ENCODE measurements at places on chromosomes 5 and 9. TPM values are rescaled to one million over a fixed set of nuclear protein-coding genes. Genes with fewer than 3 reads are reported as not detected.

The RPL12 gene
- 2,053 TPM for polyA plus RNA-seq

The NRARP gene
- polyA plus RNA-seq: 3.9 TPM

The PCDHA9 gene
- polyA plus RNA-seq: not detected

The GFI1B gene
- polyA plus RNA-seq: 0.56 TPM

The CDH12 gene
- polyA plus RNA-seq: 0.40 TPM

The PCDHA12 gene
- 0.06 TPM for polyA plus RNA-seq

The PLK2 gene
- 93.6 TPM for polyA plus RNA-seq

GRCh38 chr5:75993183-75993582 lies 90.0 kb upstream of the SV2C start:
- no peak for DNase-seq

DNA sequence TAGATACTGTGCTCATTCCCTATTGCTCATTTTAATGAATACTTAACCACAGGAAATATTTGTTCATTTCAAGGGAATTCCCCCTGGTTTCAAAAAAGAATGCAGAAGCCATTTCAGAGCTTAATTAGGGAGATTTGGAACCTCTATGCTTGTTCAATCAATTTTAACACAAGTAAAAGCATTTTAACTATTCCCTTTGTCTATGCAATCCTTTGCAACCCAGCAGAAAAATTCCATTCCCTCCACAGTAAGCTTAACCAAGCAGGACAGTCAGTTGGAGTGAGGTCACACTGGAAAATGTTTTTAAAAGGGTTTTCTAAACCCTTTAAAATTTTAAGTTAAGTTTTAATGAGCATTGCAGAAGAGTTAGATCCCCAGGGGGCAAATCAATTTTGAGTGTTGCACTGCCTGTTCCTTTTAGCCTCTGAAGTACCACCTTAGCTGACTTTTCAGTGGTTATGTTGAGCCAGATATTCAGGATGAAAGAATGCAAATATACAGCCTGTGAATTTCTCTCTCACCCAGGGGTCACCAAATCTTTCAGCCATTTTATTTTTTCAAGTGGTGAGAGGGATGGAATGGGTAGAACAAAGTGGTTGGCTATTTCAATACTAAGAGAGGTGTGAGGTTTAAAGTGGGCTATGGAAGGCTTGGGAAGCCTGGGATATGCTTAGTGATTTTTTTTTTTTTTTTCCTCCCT lies 356.2 kb upstream of the NUDT12 start:
- peak; percentile 11 for DNase-seq

DNA sequence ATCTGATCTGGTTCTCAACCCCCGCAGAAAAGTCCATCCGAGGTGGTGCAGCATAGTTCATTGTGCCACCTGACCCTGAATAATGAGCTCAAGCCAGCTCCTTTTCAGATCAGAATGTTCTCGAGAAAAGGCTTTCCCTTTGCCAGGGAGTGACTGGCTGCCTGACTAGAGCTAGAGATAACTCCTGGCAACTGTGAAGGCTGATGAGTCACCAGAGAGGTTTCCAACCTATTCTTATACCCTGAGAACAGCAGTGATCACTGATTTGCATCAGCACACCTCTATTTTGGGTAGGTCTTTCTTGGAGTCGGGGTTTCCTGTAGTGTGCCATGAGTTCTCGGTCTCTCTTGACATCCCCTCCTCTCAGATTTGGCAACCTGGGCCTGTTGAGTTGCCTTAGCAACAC lies 127.9 kb downstream of the PIK3R1 start:
- no peak for DNase-seq

- DNase-seq: no peak
Measured at GRCh38 chr5:177537389-177538361, 16.7 kb downstream of the FAM193B start.

DNA sequence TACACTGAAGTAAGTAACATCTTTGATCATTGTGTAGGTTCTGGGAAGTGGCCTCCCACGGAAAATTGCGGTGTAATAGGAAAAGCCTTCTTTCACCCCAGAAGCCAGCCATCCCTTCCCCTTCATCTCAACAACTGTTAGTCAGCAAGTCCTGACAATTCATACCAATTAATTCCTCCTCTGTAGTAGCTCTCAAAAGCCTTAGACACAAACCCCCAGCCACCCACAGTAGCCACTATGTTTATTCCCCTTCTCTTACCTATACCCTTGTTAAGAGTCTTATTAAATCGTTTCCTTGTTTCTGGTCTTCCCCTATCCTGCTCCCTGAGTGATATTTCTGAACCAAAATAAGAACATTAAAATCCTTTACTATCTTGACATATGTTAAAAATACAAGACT lies 143.6 kb downstream of the PCSK5 start:
- DNase-seq: no peak

- DNase-seq: no peak
Measured at GRCh38 chr9:91362051-91362611, 413 bp upstream of the AUH start.

DNA sequence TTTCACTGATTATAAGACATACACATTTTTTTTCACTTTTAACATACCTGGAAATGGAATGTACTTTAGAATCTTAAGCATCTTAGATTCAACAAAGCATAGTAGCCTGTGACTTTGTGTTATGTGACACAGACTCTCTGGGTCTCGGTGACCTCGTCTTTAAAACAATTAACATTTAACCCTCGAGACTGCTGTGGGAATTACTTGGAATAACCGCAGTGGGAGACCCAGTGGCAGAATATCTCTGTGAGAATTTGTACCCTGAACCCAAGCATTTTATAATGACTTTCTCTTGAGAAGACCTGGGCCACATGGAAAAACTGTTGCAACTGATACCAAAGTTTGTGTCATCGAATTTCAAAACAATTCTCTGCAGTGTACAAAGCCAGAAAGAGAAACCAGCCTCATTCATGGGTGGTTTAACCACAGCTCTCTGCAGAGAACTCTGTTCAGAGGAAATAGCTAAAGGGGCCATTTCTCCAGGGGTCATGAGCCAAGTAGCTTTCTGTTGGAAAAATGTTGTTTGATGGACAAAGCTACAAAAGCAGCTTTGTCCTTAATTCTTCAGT lies 10.0 kb upstream of the RETREG1 start:
- DNase-seq: no peak

DNA sequence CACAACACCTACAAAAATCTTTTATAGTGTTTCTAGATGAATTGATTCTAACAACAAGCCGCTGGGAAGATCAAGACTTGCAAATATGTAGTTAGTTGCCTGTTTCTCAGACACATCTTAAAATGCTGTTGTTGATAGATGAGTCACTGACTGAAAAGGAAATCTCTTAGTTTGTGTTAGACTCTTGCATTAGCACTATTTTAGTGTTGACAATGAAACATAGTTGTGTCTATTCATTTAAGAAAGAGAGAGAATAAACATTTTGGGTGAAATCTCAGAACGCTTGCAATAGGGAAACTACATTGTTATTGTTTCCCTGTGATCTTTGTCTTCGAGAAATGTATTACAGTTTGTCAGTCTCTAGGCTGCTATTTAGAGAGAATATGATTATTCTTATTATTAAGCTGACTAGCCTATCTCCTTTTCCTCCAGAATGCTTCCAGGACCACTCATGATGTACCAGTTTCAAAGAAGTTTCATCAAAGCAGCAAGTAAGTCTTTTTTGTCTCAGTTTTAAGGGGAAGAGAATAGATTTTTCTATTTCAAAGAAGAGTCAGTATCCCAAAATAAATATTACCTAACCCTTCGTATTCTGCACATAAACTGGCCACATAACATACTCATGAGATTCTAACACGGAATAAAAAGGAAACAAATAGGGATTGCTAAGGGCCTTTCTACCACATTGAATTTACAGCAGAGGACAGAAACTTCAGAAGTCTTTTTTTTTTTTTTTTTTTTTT lies 285.6 kb downstream of the ARHGAP26 start:
- no peak for DNase-seq

- DNase-seq: no peak
Measured at GRCh38 chr5:73117088-73117740, 3.2 kb upstream of the TMEM171 start.

DNA sequence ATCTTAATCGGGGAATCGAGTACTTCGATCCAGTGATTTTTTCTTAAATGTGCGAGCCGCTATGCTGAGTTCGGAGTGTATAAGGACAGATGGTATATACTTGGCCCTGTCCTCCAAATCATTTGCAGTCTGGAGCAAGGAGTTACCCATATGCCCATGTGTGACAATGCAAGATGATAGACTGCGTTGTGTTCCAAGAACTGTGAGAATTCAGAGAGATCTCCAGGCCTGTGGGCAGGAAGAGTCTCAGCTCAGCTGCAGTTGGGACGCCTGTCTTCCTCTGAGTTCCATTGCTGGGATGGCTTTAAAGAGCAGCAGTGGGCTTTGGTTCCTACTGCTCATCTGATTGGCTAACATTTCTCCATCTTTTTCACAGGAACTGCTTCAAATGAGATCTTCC lies 106.6 kb downstream of the ADAMTS16 start:
- DNase-seq: no peak

DNA sequence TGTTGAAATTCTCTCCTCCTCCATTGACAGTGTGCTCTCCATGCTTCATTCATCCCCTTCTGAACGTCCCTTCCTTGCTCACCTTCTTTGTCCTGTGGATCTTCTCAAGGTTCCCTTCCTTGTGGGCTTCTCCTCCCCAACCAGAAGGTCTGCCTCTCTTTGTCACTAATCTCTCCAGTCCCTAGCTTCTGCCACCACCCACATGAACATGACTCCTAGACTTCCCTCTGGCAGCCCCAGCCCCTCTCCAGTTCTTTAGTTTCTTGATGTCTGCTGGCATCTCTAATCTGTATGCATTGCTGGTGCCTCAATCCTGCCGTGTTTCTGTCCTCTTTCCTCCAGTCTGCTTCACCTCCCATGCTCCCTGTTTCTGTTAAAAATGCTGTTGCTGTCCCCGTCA lies 79.3 kb downstream of the ARHGAP26 start:
- DNase-seq: no peak

DNA sequence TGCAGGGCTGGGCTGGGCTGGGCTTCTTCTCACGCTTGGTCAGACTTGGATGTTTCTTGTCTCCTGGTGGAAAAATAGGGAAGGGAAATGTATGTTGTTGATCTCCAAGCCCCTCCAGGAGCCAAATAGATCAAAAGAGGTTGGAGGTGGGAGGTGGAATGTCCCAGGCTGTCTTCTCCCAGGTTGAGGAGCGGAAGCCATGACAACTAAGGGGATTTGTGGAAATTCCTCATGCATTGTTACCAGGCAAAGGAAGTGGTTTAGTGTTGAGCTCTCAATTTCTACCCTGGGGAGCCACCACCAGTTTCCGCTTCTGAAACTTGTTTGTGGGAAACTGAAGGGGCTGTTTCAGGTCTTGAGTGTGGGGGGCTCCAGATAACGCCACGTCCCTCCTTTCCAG lies 79.0 kb downstream of the SPRY4 start:
- DNase-seq: no peak

GRCh38 chr5:8628521-8628920 lies 759.6 kb downstream of the MTRR start:
- no peak for DNase-seq

DNA sequence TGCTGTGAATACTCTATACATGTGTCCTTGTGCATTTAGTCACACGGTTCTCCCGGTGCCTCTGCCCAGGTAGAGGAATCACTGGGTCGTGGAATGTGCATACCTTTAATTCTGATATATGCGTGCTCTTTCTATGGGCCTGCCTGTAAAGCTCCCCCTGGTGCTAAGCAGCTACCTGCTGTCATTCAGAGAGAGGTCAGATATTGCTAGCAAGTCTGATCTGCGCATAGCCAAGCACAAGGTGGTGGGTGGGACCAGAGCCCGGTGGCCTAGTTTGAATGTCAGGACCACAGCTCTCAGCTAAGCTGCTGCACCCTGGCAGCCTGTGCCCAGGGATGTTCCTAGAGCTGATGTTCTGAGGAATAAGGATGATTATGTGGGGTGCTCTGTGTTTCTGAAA lies 33.4 kb downstream of the TJP2 start:
- DNase-seq: no peak

- no peak for DNase-seq
Measured at GRCh38 chr5:140108093-140109017, 5.6 kb upstream of the PURA start.

GRCh38 chr5:1732945-1733344 lies 66.7 kb downstream of the MRPL36 start:
- DNase-seq: no peak

- DNase-seq: no peak
Measured at GRCh38 chr9:93086447-93087224, 9.4 kb upstream of the CARD19 start.

- no peak for DNase-seq
Measured at GRCh38 chr5:103178167-103178566, 58.1 kb downstream of the PPIP5K2 start.

- DNase-seq: no peak
Measured at GRCh38 chr9:94903961-94904421, 177.5 kb downstream of the AOPEP start.
